ENCODE measurements at places on chromosomes 2 and 18.

DNA sequence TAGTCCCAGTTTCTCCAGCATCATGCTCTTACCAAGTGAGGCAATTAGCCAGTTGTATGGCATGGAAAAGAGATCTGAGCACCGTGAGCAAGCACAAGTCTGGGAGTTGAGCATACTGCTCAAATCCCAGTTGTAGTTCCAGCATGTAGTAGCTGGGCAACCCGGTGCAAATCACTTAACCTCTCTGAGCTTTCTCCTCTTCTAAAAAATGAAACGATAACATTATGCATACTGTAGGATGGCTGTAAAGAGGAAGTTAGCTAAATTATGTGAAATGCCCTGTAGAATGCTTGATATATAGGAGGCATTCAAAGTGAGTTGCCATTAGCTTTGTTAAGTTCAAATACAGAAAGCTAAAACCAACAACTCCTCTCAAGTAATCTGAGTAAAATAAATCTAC, 164.0 kb upstream of the ZEB2 start:
- no peak for DNase-seq

GRCh38 chr2:46329803-46330775, 32.9 kb downstream of the EPAS1 start:
- DNase-seq = no peak

DNA sequence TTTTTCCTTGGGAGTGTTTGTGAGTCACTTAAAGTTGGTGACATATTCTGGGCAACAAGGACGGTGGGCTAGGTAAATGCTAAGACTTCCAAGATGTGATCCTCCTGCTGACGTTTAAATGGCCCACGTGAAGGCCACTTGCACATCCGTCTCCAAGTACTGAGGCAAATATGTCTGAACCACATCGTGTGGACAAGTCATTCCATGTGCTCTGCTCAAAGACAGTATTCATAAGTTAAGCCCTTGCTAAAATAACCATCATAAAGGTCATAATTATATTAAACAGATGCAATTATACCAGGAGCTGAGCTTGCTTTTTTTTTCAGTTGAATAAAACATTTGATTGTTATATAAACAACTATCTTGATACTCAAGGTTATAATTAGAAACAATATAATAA, 44.8 kb downstream of the SPP2 start:
- DNase-seq = no peak

DNA sequence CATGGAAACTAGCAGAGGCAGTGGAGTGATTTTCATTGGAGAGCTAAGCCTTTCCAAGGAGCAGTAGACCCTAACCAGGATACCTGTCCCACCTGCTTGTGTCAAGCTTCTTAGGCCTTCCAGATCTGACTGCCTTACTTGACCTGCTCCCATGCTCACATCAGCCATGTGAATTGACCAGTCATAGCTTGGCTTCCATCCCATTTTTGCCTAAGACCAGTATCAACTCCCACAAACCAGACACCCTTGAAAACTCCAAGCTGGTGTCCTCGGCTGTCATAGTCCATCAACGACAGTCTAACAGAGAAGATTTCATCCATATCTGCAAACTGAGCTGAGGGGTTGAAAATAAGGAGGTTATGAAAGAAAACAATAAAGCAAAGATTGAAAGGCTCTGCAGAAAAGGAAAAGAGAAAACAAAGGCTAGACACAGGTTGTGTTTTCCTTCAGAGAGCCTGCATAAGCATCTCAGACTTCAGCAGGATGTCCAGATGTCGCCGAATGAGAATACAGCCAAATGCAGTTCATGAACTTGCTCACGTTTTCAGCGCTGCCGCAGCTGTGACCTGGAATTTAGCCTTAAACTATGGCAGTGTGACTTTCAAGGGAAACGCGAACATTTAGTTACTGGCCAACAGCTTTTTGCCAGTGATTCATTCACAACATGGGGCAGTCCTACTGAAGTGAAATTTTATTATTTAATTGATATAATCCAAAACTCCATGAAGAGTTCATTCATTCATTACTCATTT, 868.1 kb upstream of the ID2 start:
- DNase-seq = no peak

DNA sequence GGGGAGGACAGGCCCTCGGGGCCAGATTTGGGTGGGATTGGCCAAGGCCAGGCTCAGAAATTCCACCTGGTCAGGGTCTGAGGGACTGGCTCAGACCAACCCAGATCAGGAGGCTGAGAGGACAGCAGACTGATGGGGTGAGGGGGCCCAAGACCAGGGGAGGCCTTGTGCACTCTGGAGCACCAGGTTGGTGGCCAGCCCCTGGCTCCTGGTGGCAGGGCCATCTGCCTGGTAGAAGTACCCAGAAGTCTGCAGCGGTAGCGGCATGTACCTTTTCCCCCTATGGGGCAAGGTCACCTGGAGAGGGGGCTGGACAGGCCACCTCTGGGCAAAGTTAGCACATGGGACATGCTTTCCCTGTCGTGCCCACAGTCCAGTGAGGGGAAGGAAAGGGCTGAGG, 21.2 kb upstream of the ODC1 start:
- no peak for DNase-seq

DNA sequence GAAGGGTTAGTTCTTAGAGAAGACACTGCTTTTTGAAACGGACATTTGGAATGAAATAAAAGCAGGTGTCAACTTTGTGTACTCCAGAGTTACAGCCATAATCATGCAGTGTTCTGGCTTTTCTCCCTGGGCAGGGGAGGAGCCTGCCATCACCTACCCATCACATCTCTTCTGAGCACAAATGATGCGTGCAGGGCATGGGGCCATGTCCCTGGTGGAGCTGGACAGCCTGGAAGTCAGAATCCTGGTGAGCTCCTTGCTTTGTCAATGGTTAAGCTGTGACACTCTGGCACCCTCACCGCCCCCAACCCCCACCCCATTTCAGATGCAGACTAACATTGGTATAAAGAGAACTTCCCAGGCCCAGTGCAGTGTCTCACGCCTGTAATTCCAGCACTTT, 53.1 kb downstream of the PDCL3 start:
- no peak for DNase-seq

- DNase-seq = no peak
These were observed 203.7 kb downstream of the TMEM163 start for GRCh38 chr2:134515137-134515536.

DNA sequence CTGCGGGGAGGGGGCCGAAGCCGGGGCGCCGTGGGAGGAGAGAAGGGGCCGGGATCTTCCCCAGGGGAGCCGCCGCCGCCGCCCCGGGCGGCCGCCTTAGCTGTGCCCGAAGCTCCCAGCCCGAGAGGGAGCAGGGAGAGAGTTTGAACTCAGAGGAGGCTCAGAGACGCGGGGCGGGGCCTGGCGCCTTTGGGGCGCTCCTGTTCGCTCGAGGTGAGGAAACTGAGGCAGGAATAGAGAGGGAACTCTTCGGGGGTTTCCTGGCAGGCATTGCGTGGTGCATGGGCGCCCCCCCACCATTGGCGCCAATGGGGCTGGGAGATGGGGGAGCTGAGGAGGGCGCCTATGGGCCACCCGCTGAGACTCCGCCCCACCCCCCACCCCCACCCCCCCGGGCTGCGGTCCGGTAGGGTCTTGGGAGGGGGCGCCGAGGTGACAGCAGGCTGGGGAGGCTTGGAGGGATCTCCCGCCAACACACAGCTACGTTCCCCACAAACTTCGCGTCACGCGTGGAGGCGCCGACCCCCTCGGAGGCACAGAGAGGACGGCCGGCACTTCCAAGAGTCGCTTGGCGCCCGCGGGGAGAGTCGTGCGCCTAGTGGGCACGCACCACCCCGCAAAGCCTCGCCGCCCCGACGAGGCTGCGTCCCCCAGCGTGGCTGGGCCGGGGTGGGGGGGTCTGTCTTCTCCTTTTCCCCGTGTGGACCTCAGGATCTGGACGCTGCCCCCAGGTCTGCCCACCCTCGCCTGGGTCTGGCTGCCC, 680 bp downstream of the CTDSP1 start:
- DNase-seq = peak; percentile 54

DNA sequence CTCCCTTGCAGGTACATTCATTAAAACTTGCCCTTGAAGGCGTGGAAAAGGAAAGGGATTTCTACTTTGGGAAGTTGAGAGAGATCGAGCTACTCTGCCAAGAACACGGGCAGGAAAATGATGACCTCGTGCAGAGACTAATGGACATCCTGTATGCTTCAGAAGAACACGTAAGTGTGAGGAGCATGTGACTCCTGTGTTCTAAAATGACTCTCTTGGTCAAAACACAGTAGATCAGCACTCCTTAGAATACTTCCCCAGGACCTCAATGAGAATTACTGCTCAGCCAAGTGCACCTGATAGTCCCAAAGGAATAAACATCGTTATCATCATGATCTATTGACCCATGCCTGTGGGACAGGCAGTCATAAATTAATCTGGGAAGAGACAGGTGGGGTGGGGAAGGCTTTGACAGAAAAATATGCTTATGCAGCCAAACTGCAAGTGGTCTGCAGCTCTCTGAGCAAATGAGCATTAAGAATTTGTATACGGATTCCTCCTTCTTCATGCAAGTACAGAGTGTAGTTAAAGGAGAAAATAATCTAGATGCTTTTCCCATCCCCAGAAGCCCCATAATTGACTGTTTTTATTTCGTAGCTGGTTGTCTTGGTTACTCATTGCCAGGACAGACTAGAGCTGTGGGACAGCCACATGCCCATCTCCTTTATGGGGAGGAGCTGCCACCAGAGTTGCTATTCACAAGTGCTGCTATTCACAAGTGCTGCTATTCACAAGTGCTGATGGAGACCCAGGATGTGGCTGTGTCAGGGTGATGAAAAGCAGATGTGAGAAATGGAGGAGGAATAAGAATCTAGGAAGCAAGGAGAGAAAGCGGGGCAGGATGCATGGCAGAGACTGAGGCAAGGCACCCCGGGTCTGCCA, 91.0 kb downstream of the MAPRE2 start:
- peak; percentile 23 for DNase-seq

DNA sequence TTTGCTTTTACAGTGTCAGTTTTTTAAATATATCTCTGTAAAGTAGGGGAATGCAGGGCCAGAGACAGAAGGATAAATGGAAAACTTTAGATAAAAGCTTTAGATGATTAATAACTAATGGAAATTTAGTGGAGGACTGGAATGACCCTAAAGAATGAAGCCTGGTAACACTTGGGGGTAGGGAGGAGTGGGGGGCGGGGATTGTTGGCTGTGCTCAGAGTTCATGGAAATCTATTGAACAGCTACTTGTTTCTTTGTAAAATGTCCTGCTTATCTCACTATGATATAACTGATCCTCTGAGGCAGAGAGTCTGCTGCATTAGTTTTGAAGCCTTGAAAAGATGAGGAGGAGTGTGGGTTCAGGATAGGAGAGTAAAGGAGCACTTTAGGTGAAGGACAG, 90.5 kb downstream of the TMEM185B start:
- DNase-seq = no peak

DNA sequence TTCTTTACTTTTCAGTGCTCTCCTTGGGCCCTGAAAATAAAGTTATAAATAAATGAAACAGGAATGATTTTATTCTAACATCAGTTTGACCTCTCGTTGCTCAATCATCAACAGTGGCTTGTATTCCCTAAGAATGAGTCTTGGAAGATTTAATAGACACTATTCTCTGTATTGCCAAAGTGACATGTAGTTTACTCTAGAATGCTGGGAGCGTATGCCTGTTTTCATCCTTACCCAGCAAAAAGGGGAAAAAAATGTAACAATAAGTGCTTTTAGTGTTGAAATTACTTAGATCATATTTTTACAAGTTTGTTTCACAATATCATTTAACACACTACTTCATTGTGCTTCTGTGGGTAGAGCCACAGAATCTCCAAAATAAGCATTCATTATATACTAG, 240.6 kb upstream of the CWC22 start:
- DNase-seq = no peak

DNA sequence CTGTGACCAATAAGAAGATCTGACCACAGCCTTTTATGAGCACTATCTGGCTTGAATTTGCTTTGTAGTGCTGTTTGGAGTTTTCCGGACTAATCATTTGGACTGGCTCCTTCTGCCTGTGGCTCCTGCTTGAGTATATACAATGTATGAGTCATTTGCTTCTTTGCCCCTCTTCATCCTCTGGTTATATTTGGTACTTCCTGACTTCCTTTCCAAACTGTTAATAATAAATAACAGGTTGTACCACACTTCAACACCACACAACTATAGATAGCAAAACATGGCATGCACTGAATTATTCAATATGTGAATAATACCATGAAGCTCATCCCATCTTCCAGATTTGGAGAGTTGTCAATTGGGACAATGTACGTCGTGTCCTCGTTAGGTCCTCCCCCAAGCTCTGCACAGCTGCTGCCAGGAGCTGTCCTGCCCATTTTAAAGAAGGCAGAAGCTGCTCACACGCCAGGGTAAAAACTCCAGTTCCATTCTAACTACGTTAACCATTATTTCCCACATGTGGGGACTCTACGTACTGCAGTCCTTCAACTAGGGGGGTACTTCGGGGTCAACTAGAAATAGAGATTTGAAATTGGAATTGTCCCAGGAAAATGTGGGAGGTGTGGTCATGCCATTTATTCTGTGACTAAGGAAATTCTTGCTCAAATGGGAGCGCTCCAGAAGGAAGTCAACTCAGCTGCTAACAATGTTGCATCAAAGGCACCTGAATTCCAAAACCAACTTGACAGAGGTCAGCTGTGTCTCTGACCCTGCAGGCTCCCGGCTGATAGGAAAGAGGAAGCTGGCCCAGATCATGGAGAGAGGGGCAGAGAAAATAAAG, 38.1 kb downstream of the ST8SIA5 start:
- no peak for DNase-seq

GRCh38 chr2:47041891-47042684, 113.0 kb downstream of the STPG4 start:
- no peak for DNase-seq

DNA sequence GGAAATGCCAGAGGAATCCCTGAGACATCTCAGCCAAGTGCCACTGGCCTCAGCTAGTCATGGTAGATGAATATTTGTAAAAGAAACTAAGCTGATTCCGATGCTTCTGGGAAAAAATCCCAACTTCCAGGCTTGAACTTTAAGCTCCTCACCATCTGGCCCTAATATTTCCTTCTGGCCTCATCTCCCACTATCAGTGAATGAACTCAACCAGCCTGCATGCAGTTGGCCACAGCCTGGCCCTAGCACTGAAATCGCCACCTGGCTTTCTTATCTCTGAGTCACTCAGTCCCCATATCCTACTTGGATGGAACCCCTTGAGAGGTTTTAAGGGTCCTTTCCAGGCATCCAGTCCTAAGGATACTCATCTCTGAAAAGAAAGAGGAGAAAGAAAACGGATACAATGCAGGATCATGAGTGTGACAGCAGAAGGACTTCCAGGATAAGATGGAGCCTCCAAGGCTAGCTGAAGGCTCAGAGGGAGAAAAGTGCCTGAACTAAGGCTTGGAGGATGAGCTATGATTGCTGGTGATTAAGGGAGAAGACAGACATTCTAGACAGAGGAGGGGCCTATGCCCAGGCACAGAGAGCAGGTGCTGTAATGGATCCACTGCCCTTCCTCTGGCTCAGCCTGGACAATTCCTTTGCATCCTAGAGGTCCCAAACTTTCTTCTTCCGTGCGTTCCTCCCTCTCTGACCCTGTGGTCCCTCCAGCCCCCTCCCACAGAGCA, 141.5 kb upstream of the MYCN start:
- DNase-seq = no peak

- no peak for DNase-seq
These were observed 2.2 kb downstream of the SPATS2L start for GRCh38 chr2:200308546-200309295.

Measured in CD4-positive, alpha-beta T cell treated with Interleukin-4 for 1 hour (primary cell).